ENCODE measurements at places on chromosomes 5 and 9.

DNA sequence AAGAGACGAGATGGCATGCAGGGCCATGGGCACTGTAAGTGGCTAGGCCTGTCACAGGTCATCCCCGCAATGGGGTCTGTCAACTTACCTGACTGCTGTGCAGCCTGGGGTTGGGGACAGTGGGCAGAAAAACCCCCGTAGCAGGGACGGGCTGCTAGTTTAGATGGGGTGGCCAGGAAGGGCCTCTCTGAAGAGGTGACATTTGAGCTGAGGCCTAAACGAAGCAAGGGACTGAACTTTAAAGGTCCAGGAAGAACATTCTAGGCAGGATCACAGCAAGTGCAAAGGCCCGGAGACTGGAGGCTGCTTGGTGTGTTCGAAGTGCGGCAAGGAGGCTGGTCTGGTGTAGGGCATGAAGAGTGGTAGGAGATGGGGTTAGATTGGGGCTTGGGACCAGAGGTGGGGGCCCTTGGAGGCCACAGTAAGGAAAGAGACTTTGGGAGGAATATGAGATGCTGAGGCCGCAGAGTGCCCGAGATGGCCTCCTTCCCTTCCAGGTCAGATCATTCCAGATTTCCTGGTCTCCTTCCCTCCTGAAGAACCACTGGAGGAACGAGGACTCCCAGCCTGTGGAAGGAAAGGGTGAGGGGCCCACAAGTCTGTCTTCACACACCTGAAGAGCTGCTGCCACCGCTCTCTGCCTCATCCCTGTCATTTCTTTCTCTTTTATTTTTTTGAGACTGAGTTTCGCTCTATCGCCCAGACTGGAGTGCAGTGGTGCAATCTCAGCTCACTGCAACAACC, 37.9 kb upstream of the SH3PXD2B start:
- DNase-seq = no peak

DNA sequence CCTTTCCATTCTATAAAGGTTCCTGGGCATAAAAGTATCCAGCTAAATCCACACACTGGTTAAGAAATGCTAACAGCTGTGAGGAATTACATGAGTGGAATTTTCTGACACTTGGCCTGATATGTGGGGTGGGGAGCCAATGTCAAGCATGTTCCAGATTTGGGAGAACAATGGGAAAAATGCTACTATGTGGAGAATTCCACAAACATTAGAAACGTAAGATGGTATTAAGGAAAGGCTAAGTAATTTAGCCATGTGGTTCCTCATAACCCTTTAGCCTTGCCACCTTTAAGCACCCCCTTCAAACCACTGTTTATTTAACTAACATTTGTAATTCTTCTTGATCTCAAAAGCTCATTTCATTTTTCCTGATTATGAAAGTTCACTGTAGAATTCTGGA, 149.2 kb downstream of the GNA14 start:
- DNase-seq = peak; percentile 52

DNA sequence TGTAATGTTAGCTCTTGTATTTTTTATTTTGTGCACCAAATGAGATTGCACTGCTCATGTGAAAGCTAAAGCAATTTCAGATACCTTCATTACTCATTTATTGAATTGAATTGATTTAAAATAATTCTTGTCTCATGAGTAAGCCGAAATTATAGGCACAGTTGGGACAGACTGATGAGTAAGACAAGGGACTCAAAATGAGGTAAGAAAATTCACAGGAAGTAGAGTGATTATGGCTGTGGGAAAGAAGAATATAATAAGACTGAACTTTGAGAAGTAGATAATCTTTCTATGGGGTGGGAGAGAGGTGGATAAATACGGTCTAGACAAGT, 51.1 kb downstream of the NUDT12 start:
- peak; percentile 46 for DNase-seq

GRCh38 chr5:64939772-64940510, 171.2 kb downstream of the CWC27 start:
- no peak for DNase-seq

- no peak for DNase-seq
Observed at GRCh38 chr5:169445191-169445590, 138.4 kb upstream of the SPDL1 start.

All from fibroblast of skin of scalp (primary cell).